Large intestine (tissue), 12 donors: ENCODE measurements at places on chromosomes 5 and 9. TPM values are rescaled to one million over a fixed set of nuclear protein-coding genes. Genes with fewer than 3 reads are reported as not detected.

- no peak for DNase-seq
Measured at GRCh38 chr9:126438741-126439401, 112.2 kb downstream of the MVB12B start.

CCDC152 gene
- 30.3 TPM for polyA plus RNA-seq

GRCh38 chr5:68744206-68744605 is 349.6 kb upstream of the SLC30A5 start:
- no peak for DNase-seq

DNA sequence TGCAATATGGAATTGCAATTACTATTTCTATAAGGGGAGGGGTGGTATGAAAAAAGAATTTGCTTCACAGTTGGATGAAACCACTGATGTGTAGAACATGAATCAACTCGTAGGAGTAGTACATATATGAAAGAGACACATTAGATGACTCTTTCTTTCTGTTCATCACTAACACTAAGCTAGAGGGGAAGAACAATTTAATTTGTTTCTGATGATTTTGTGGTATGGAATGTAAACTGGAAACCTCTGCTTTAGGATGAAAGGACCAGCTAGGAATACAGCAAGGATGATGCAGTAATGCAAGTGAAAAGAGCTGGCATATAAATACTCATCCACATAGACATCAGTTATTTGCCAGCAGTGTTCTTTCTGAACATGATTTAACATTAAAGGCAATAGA is 113.4 kb downstream of the PAPPA start:
- DNase-seq, result no peak

- no peak for DNase-seq
Measured at GRCh38 chr5:57749396-57749795, 266.8 kb upstream of the ACTBL2 start.

IFNA2 gene
- polyA plus RNA-seq, result not detected

CDX1 gene
- polyA plus RNA-seq, result 196 TPM

DNA sequence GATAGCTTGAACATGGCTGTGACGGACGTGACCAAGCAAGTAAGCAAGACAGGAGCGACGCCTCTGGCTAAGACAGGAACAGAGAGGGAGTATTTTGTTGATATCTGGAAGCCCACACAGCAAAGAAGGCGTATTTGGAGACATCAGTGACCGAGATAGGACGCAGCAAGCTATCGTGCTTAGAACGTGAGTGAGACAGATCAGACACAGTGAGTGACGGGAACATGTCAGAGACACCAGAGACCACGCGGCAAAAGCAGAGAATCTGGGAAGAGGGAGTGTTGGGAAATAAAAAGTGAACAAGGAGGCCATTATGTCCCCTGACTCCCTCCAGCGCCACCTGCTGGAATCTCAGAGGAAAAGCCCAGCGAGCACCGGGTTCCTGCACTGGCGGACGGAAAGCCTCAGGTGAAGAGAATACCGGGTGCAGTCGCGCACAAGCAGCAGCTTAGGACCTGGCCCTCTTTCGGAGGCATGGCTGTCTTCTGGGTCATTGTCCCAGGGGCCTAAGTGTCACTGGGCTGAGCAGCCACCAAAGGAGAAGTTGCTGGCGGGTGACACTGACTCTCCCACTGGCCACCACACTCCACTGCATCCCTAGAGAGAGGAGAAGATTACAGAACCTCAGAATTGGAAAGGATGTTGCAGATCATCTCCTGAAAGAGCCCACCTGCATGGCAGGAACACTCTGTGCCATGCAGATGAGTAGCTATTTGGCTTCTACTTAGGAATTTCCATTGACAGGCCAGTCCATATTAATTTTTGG is 99.1 kb downstream of the FBXO38 start:
- peak; percentile 10 for DNase-seq

DNA sequence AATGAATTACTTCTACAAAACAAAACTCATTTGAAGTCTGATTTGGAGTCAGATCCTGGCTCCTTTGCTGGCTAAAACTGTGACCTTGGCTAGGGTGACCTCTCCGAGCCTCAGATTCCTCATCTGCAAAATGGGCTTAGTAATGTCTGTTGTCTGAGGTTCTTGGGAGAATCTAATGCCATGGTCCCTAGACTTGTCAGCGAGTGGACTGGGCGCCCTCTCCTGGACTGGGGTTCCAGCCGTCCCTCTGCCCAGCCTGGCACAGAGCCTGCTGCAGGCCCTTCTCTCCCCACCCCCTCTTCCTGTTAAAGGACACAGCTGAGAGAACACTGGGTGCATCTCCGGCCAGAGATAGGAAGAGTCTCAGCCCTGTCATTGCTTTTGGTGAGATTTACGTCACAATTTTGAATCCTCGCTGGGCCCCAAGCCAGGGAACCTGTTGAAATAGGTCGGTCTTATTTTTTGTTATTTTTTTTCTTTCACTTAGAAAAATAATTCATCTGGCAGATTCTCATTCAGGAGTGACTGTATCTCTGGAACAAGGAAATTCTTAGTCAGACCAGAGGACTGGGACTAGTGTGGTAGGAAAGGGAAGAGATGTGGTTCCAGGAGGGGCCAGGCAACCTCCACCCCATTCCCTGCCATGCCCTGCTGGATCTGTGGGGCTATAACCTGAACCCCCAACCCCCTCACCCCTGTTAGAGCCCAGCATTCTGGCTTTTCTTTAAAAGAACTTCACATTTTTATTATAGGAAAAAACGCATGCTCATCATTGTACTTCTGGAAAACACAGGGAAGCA is 48.2 kb upstream of the RPL26L1 start:
- no peak for DNase-seq

DNA sequence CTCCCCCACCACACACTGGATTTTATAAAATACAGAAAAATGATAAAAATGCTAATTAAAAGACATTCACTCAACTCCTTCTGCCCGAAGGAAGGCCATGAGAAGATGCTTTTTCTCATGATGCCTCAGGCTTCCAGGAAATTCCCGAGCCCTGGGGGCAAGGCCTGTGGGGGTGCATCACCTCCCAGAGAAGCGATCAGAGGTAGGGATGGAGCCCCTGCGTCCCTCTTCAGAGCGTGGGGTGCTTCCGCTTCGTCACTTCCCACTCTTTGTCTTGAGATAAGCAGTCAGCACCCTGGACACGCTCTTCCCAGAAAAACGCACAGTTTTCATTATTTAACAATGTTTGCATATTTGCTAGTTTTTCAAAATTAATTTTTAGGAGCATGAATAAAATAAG is 33.3 kb upstream of the SH3PXD2B start:
- no peak for DNase-seq

DNA sequence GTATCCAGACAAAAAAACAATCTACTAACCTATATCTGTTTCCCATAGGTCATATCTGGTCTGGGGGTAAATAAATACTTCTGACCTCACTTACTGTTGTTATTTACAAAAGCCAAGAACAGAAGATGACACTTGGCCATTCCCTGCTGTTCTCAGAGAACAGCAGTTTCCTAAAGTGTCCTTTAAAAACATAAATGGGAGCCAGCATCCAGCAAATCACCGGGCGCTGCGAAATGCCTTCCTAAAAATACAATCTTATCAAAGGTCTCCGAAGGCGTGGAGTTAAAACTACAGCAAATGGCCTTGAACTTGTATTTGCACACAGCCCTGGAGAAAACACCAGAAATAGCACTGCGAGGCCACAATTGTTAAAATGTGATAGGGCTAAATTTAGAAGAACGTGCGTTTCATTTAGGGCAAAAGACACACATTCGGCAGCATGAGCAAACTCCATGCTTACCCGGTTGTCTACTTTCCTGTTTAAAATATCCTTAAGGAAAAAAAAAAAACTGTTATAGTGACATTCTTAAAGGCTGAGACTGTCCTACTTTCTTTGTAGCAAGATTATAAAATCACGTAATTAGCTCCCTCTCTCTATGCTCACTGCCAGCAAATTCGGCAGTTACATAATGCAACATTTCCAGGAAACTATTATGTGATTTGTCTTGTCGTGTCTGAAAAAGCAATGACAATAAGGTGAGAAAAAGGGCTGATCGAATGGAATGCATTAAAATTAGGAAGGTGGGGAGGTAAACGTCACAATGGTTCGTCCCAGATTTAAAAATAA is 1.5 kb downstream of the NFIL3 start:
- peak; percentile 68 for DNase-seq

SLC6A19 gene
- 295 TPM for polyA plus RNA-seq

ARL14EPL gene
- polyA plus RNA-seq, result not detected
